ENCODE measurements at places on chromosomes 4 and X. TPM values are rescaled to one million over a fixed set of nuclear protein-coding genes. Genes with fewer than 3 reads are reported as not detected.
A peak's percentile ranks its signal among the peaks of the same experiment; 100 is the strongest.

Gene WAS
- 12.4 TPM for total RNA-seq

DNA sequence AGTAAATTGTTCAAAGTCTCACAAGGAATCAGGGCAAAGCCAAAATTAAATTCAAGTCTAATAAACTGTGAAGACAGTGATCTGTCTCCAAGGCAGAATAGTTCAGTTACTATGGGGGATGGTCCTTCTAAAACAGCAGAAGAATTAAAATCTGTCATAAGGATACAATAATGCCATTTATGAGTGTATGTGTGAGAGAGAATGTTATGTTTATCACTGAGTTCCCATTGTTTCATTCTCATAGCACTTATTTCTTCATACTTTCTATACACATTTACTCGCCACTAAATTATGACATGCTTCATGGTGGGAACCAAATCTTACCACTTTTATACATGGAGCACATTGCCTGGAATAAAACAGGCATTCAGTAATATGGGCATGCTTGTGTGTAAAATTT is 102.5 kb downstream of the AMMECR1 start:
- DNase-seq = no peak
- no peaks in the 10 kb centered on the region for H3K36me3 ChIP-seq
- H3K27me3 ChIP-seq = no peaks in the 10 kb centered on the region
- no peaks in the 10 kb centered on the region for H3K4me1 ChIP-seq
- H3K27ac ChIP-seq = no peak overlapping the region

GRCh38 chr4:7392438-7393421 is 42.0 kb downstream of the PSAPL1 start:
- no peak overlapping the region for H3K4me3 ChIP-seq
- no peaks in the 10 kb centered on the region for H3K4me1 ChIP-seq
- H3K36me3 ChIP-seq = no peaks in the 10 kb centered on the region
- DNase-seq = peak; percentile 73

DNA sequence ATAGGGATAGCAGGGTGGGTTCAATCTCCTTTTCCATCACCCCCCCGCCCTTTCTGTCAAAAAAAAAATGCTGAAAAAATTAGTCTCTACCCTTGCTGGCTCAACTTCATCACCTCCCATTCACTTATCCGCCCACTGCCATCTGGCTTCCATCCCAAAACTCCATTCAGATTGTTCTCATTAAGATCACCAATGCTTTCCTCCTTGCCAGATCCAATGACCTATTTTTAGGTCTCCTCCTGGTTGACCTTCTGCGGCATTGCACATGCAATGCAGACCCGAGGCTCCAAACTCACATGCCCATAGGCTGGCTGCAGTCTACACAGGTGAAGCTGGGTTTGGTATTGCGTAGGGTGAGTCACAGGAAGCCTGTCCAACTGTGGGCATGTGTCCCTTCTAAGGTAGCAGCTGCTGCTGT is 21.1 kb upstream of the STIM2 start:
- no peaks in the 10 kb centered on the region for H3K4me1 ChIP-seq
- H3K27ac ChIP-seq = no peak overlapping the region
- DNase-seq = no peak
- H3K27me3 ChIP-seq = no peaks in the 10 kb centered on the region

Gene GPR82
- 0.45 TPM for total RNA-seq

DNA sequence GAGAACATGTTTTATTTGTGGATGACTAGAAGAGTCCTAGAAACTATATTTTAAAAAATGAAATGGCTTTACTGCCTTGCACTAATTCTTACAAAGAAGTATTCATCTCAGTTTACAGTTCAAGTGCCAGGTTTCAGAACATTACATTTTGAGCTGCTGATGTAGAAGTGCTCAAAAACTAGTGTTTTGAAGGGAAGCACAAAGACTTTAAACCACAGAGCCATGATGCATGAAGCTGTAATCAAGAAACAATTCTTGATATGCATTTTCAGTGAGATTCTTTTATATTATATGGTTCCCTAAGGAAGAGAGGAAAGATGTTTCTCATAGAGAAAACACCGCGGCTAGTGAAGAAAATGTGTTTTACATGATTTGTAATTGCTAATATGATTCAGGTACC is 1163.0 kb downstream of the RAPGEF2 start:
- no peak overlapping the region for H3K27ac ChIP-seq
- H3K27me3 ChIP-seq = no peaks in the 10 kb centered on the region
- no peak overlapping the region for H3K4me3 ChIP-seq
- H3K36me3 ChIP-seq = no peaks in the 10 kb centered on the region
- H3K4me1 ChIP-seq = no peaks in the 10 kb centered on the region
- DNase-seq = no peak

All from aorta (tissue), 5 donors.